ENCODE measurements at places on chromosomes 1 and 21.
A peak's percentile ranks its signal among the peaks of the same experiment; 100 is the strongest.

DNA sequence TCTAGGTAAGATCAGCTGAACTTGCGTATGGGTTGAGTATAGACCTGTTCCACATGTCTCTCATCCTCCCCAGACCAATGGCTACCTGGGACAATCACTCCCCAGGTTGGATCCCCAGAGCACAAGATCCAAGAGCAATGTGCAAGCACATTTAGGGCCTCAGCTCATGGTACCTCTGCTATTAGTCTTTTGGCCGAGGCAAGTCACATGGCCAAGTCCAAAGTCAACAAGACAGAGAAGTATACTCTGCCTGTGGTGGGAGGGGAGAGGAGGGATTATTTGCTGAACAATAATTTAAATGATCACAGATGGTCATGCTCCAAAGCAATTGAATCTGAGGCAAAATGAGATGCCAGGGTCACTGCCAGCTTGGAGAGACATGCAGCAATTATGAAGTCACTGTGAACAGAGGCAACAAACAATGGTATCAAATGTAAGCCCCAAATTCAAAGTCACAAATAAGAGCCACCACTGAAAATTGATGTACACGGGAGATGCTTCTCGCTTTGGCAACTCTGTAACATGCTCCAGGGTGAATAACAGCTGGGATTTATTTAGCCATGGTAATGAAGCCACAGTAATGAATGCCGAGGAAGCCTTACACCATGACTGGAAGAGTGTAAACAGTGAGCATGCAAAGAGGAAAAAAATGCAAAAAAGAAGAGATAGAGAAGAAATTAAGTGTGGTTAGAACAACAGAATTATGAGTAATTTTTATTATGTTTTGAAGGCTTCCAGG lies 149.1 kb downstream of the ZNF281 start:
- no peak for DNase-seq

- no peak for DNase-seq
Observed at GRCh38 chr1:48261881-48262400, 39.4 kb downstream of the SLC5A9 start.

- peak; percentile 81 for DNase-seq
Observed at GRCh38 chr1:205273551-205273982, 45.8 kb downstream of the TMCC2 start.

DNA sequence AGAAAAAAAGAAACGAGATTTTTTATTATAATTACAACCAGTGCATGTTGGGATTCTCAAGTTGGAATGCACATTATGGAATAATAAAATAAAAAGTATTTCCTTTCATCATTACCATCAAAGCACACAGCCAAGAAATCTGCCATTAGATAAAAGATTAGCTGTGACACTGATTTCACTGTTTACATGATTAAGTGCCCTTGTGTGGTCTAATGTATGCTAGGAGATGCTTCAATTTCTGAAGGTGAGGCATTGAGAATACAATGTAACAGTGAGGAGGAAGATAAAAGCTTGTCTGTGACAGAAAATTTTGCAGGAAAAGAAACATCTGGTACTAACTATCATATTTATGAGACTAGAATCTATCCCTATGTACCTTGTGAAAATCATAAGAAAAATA lies 409.7 kb upstream of the PRMT6 start:
- no peak for DNase-seq

DNA sequence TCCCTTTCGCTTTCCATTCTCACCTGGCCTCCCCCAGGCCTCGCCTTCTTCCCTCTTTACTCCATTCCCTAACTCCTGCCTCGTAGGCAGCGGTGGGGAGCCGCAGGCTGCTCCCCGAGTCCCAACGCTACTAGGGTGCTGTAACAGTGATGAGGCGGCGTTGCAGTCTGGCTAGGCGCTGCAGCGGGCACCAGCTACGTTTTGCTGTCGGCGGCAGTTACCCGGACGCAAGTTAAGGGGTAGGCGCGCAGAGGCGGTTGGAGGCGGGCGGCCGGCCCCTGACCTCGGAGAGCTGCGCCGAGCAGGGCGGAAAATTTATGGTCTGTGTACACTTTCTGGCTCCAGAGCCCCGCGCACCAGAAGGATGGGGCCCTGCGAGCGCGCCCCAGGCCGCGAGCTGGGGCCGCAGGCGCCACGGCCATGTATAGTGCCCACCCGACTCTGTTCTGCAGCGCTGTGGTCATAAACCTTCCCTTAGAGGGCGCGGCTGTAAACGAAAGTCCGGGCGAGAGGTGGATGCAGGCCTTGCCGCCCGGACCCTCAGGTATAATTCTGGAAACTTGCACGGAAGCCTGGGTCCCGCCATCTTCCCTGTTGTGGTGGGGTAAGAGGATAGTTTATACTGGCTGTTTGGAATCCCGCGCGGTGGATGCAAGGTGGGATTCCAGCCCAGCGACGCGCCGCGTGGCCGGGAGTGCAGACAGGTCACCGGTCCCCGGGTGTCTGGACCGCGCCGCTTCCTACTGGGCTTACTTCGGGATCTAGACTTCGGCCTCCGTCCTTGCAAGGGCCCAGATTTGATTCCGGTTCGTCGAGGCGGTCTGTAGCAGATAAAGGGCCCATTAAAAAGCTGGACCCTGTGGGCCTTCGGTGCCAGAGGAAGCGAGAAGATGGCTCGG lies 15.0 kb downstream of the HLX start:
- DNase-seq = no peak

DNA sequence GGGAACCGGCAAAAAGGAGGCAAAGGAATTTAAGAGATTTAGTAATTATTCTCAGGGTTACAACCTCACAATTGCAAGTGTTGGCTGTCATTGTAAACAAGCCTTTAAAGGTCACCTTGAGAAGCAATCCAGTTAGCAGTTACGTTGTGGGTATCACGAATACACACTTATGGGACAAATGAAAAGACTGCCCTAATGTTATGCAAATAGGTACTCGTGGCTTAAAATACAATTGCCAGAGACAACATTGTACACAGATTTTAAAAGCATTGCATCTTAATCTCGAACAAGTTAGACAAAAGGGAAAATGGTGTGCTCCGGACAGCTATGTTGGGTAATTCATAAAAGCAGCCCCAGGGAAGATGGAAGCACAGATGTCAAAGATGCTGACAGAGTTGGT lies 120.5 kb upstream of the ZC3H12A start:
- DNase-seq = no peak

DNA sequence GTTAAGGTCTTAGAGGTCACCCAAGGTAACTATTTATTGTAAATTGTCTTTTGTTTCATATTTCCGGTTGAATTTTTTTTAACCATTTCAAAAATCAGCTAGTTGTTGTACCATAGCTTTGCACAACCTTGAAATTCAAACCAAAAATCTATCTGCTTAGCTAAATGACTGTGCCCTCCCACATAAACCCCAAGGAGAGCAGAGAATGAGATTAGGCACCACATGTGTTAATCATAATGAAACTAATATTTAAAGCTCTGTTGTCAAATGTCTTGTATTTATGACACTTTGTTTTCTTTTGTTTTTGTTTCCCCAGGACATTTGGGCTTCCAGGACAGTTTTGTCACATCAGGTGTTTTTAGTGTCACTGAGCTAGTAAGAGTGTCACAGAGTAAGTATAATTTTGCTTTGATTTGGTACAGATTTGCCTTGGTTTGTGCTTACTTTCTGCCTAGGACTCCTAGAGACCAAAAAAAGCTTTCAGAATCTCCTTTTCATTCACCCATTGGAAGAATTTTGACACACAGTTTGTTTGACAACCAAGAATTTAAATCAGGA lies 249.9 kb downstream of the NFIA start:
- DNase-seq = peak; percentile 90

DNA sequence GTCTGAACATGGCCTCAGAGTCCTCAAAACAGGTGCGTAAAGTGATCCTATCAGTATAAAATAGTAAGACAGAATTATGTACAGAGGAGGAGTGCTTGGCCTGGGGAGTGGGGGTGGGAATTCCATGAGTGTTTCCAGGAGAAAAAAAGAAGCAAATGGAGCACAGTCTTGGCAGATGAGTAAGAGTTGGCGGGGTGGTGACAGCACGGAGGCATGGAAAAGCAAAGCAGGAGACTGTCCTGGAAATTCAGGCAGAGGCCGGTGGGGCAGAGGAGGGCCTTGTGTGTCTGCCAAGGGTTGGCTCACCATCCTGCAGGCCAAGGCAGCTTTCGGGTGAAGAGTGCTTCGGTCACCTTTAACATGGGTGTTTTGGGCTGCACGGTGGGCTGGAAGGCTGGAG lies 63.4 kb downstream of the OPTC start:
- no peak for DNase-seq

DNA sequence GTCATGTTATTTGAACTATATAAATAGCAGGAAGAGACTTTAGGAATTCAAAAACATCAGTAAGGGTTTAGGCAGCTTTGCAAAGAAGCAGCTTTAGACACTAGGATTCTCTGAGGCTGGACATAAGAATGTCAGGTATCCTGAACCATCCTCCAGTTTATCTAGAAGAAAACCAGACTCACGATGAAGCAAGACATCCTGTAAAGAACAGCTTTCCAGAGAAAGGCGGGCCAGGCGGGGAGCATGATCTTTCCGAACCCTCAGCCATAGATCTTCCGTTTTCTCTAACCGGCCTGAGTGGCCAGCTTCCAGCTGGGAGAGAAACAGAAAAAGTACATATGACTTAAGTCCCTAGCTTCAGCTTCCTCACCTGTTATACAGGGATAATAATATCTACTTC lies 39.3 kb upstream of the RBBP5 start:
- DNase-seq = no peak

DNA sequence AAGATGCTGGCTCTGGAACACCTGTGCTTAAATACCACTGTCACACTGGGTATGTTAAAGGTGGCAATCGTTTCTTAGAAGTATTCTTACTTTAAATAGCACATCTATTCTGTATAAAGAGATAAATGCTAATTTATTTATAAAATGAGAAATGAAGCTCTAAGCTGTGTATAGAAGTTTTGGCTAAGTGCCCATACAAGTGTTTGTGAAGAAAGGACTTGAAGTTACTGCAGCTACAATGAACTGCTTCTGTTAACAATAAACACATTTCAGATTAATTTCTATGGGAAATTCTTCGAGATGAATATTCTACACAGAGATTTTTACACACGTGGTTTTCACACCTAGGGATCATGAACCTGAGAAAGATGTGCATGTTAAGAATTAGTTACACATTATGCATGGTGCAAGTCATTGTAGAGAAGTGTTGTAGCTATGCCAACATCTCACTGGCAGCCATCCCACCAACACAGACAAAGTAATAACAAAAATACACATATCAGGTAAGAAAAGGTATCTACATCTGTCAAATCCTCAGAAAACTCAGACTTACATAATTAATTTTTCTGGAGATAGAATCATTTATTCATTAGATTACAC lies 16.2 kb downstream of the COL24A1 start:
- DNase-seq = no peak

Data from activated CD4-positive, alpha-beta T cell treated with anti-CD3 and anti-CD28 coated beads, Interleukin-10, Interleukin-2, amounts not matched to agents 100 ng/mL and 50 ng/mL, durations not matched to agents 16 hours and 8 hours (primary cell).